ENCODE measurements at places on chromosomes 12 and 14. TPM values are rescaled to one million over a fixed set of nuclear protein-coding genes. Genes with fewer than 3 reads are reported as not detected.

EIF2B2 gene
- total RNA-seq, result 72.8 TPM

NELL2 gene
- not detected for total RNA-seq

RTL1 gene
- total RNA-seq, result 0.26 TPM

ANKRD9 gene
- 9.4 TPM for total RNA-seq

ZFP36L1 gene
- 114 TPM for total RNA-seq

IAPP gene
- total RNA-seq, result not detected
